ENCODE measurements at places on chromosomes 3 and 15.

GRCh38 chr3:173703771-173704170 is 306.2 kb downstream of the NLGN1 start:
- DNase-seq: peak; percentile 99

- DNase-seq: no peak
Observed at GRCh38 chr15:88788036-88788435, 15.2 kb upstream of the ACAN start.

- no peak for DNase-seq
Observed at GRCh38 chr15:73335026-73335425, 33.7 kb downstream of the HCN4 start.

DNA sequence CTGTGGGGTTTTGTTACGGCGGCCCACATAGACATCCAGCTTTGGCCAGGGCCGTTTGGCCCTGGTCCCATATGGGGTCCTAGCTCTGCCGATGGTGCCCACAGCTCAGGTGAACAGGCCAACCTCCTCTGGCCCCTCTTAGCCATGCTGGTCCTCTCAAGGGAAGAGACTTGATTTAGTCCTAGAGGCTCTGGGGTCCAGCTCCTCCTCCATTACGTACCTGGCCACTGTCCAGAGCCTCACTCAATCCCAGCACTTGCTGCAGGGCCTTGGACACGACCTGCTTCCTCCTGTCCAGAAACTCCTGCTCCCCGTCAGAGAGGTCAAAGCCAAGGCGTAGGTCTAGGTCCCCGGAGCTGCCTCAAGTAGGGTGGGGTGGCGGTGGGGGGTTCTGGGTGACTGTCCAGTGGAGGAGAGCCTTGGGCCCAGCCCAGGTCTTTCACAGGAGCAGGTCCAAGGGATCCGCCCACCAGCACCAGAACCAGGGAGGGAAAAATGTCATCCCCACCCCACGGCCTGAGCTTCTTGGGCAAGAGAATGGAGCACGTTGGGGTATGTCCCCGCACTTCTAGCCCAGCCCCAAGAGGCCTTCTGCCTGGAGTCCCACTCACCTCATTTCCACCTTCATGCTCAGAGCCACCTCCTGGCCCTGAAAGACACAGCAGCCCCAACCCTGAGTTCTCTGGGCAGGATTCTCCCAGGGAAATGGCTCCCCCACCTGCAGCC is 6.8 kb downstream of the PLA2G4F start:
- no peak for DNase-seq

DNA sequence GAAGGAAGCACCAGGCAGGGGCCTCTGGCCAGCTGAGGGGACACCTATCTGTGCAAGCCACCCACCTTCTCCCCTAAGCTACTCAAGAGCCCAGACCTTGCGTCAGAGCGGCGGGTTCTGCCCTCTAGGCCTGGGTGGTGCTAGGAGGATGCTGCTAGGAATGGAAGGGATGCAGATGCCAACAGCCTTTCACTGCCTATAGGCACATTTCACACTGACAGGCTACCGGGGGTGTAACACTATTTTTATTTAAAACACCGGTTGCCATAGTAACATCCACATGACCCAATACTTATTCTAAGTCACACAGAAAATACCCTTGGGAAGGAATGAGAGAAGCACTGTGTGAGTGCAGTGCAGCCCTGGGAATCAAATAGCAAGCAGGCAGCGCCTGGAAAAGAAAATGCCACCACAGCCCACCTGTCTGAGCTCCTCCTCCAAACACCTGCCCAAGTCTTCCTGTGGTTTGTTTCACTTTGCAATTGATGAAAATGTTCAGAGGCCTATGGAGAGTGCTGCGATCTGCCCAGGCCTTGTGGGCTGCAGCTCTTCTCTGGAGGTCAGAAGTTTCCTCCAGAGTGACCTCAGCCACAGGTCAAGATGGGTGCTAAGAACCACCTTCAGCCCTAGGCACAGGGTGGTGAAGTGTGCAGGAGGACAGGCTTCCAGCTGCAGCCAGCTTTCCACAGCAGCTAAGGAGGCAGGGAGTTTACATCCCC is 113.5 kb upstream of the TOPAZ1 start:
- DNase-seq: no peak

DNA sequence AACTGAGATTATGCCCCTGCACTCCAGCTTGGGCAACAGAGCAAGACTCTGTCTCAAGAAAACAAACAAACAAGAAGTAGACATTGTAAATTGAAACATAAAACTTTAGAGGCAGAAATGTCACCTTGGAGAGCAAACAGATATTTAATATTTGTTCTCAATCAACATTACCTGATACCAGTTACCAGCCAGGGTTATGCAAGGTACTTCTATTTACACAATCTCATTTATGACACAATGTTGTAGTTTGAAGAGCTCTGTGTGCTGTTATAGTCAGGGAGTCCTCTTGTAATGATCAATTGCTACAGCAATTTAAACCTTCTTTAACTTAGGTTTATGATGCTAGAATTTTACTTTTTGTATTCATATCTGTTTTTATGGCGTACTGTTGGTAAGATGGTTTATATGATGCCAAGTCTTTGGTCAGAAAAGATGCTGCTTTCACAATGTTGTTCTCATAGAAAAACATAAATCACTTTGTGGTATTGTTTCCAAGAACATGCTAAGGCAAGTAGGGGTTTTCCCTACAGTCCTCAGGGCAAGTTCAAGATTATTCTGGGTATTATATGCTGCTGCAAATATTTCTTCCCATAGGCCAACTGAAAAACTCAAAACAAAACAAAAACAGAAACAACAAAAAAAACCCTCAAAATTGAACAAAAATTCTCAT is 173.5 kb downstream of the TNIK start:
- DNase-seq: no peak

DNA sequence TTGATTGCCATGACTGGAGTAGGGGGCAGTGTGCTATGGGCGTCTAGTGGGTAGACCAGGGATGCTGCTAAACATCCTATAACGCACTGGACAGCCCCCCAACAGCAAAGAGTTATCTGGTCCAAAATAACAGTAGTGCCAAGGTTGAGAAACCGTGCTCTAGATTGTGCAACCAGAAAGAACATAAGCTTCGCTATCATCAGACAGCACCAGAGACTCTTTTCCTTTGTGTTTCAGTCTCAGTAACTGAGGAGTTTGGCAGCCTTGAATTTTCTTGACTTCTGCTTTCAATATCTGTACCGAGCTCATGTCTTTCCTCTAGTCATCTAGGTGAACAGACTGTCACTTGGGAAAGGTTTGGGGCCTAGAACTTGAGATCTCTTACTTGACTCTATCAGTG is 8.8 kb downstream of the ARID3B start:
- DNase-seq: no peak

GRCh38 chr3:182726258-182727142 is 66.8 kb upstream of the ATP11B start:
- DNase-seq: no peak

GRCh38 chr15:86505951-86506350 is 426.3 kb downstream of the AGBL1 start:
- no peak for DNase-seq

GRCh38 chr15:28960979-28961378 is 75.2 kb downstream of the APBA2 start:
- no peak for DNase-seq

DNA sequence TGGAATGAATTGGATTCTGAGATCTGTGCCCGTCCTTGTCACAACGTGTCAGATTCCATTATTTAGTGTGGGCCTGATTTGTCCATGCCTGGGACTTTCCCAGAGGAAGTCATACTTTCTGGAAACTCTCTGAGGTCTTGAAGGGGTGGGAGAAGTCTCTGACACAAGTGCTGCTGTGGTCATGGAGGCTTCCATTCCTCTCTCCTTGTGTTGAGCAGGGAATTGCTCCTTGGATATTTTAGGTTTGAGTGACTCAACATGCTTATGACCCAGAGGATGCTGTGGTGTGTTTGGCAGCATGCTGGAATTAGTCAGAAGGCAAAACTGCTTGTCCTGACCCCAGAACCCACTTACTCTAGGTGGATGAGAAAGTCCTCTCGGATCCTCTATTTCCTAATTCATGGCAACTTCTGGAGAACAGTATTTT is 132.1 kb downstream of the LPP start:
- DNase-seq: no peak

GRCh38 chr3:41794748-41795589 is 166.9 kb downstream of the ULK4 start:
- peak; percentile 4 for DNase-seq

DNA sequence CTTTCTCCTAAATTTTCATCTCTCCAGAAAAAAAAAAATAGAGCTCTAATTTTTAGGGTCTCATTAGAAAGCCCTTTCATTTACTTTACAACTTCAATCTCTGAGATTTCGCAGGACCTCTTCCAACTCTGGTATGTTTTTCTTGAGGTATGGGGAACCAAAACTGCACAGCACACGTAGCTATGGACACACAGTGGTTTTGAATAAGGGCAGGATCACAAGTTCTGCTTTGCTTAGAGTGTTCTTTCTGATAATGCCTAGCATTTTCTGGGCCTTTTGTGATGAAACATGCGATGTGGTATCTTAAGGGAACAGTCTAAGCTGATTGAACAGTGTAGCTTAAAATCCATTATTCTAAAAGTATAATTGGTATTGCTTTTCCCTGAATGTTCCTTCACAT is 25.3 kb downstream of the ZNF592 start:
- no peak for DNase-seq

DNA sequence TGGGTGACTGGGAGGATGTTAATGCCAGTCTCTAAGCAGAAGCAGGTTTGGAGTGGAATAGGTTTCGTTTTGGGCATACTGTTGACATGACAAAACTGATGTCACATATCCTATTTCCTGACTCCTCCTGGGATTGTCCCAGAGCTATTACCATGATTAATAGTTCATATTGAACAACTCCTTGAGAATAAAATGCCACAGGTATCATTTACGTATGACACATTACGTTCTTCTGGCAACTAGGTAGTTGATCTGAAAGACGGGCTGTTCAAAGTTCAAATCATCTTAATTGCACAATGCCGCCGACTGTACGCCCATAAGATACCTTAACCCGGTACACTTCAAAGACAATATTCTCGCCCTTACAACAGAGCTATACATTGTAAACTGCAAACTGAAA is 1.4 kb upstream of the RAB5A start:
- no peak for DNase-seq

DNA sequence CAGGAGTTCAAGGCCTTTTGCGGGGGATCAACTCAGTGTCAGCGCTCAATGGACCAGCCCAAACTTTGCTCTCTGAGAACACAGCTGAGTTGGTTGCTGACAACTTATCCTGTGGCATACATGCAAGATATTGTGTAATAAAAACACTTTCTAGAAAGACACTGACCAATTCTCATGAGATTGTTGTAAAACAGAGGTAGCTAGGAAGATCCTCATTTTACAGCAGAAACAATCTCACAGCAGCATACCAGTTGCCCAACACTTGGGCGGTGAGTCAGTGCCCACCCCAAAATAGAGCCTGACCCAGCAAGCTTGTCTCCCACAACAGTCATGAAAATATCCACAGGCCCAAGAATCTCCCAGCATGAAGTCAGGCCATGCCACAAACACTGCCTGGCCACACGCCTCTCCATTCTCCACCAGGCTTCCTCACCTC is 18.2 kb downstream of the KLHL6 start:
- no peak for DNase-seq

GRCh38 chr3:47421741-47422649 is 41.2 kb downstream of the PTPN23 start:
- DNase-seq: peak; percentile 25

DNA sequence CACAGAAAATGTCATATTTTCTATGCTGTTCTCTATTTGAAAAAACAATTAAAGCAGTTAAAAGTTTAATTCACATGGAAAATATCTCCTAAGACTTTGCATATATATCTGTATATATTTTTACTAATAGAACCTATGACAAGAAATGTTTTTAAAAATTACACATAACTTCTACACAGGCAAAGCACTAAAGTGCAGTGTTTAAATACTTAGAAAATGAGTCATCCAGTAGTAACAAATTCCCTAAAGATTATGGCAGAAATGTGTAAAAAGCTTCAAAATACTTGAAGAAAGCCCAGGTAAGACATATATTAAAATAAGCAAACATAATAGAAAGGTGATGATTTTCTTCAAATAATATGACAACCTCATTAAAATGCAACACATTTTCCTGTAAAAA is 236.6 kb downstream of the TBC1D5 start:
- no peak for DNase-seq

- DNase-seq: no peak
Observed at GRCh38 chr3:72105306-72105705, 320.4 kb upstream of the PROK2 start.

GRCh38 chr15:39788800-39789565 is 6.3 kb upstream of the FSIP1 start:
- DNase-seq: no peak

DNA sequence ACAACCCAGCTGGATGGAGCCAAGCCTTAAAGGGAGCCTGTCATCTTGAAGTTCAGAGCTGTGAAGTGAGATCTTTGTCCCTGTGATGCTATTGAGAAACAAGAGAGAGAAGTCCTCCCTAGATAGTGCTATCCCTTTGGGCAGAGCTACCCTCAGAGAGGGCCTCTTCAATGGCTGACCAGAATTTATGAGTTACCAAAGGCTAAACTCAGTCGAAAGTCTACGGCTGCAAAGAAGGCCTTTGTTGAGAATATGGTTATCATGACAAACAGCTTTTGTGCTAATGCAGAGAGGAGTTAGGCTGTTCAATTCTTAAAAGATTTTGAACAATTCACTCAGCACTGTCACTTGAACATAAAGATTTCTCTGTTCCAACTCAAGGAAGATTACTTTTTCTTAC is 65.9 kb upstream of the C3orf80 start:
- no peak for DNase-seq

DNA sequence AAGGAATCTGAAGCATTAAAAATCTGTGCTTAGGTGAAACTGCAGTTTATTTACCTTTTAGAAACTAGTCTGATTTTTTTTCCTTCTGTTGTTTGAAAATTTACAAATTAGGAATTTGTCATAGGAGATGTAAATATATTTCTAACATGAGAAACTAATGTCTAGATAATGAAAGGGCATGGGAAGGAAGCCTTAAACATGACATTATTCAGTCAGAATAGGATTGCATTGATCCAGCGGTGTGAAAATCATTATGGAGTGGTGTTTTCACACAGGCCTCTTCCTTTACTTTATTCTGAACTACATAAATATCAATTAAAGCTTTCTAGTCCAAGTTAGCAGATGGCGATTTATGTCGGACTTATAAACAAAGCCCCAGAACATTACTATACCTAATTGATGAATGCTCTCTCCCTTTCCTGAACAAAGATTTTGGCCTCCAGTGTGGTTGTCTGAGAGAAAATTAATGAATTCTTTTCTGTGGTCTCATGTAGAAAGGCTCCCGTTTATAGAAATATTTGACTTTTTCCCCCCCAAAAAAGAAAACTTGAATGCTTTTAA is 37.9 kb downstream of the FNDC3B start:
- DNase-seq: peak; percentile 82

- DNase-seq: no peak
Observed at GRCh38 chr3:169259661-169260060, 403.9 kb downstream of the MECOM start.

- DNase-seq: no peak
Observed at GRCh38 chr3:66473692-66474091, 27.1 kb downstream of the LRIG1 start.

- DNase-seq: no peak
Observed at GRCh38 chr3:148330542-148330941, 367.2 kb upstream of the AGTR1 start.

GRCh38 chr15:43544266-43544665 is 26.9 kb downstream of the MAP1A start:
- DNase-seq: no peak

GRCh38 chr3:112646623-112647022 is 5.7 kb upstream of the CCDC80 start:
- DNase-seq: peak; percentile 35

GRCh38 chr15:92159906-92160841 is 233.5 kb upstream of the ST8SIA2 start:
- peak; percentile 61 for DNase-seq

All from NCI-H69 (cell line).